Activated naive CD8-positive, alpha-beta T cell treated with anti-CD3 and anti-CD28 coated beads, Interleukin-2, amount 50 U/mL, for 24 hours (primary cell): ENCODE measurements at places on chromosomes 1 and 21.

GRCh38 chr1:236072001-236072400 is 7.1 kb upstream of the NID1 start:
- DNase-seq = no peak

GRCh38 chr21:43355266-43355924 is 71.5 kb downstream of the SIK1 start:
- no peak for DNase-seq

DNA sequence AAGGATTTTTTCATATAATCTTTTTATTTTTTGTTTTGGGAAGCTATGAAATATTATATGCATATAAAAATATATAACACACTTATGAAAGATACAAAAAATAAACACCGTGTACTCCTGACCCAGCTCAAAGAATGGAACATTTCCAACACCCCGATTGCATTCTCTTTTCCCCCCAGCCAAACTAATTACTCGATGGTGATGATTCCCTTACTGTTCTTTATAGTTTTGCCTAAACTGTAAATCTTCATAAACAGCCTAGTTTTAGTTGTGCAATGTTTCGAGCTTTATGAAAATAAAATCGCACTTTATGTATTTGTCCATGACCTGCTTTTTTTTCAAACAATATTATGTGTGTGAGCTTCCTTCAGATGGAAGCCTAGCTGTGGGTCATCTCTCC is 352.0 kb upstream of the KAZN start:
- DNase-seq = no peak

DNA sequence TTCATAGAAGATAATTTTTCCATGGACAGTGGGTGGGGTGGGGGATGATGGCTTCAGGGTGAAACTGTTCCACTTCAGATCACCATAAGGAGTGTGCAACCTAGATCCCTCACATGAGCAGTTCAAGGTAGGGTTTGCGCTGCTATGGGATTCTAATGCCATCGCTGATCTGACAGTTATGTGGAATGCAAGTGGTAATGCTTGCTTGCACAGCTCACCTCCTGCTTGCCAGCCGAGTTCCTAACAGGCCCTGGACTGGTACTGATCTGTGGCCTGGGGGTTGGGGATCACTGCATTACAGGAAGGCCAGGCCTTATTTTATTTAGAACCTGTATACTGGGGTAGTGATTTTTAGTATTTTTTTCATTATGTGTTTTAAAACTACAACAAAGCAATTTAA is 22.0 kb downstream of the MAN1A2 start:
- DNase-seq = no peak

DNA sequence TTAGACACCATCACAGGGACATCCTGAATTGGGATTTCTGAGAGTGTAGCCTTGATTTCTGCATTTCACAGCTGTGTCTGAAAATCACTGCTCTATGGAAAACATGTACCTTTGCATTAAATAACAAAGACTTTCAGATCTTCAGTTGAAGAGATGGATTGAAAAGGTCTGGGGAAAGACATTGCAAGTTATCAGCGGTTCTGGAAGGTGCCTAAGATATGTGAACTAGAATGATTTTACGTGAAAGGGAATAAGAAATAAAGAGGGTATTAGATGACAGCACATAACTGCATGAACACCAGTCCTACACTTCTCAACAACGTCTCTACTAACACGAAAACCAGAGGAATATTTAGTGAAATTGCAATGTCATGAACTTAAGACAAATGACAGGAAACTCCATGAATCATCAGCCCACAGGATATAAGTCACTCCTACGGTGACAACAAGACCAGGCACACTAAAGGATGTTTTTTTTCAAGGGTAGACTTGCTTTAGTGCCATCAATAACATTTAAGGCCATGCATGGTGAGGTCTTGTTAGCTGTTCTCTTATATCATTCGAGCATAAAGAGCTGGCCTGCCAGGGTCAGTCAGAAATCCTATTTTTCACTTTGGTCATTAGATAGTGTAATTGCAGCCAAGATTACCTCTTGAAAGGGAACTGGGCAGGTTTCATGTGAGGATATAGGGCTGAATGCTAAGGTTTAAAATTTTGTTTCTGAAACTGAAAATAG is 283.1 kb downstream of the GRIK1 start:
- no peak for DNase-seq
